ENCODE measurements at places on chromosomes 7 and 10.

DNA sequence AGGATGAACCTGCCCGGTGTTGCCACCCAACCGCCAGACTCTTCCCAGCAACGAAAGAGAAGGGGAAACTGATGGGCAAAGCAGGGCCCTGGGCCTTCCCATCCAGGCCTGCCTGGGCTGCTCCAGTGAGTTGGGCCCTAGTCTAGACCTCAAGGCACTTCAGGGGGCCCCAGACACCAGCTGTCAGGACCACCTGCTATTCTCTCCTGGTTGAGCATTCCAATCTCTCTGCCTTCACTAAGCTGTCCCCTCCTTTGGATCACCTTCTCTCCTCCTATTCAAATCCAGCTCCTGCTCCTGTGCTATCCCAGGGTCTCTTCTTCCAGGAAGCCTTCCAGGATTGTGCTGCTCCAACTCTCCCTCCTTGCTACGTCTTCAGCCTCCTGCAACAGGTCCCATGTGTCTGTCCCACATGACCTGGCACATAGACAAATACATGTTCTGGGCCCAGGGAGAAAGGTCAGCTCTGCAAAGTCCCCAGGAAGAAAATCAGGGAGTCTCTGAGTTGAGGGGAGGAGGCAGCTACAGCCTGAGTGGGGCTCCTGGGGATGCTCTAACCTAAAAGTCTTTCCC, 3.1 kb downstream of the STX1A start:
- DNase-seq: no peak

- no peak for DNase-seq
These were observed 703.0 kb upstream of the NRP1 start for GRCh38 chr10:34037499-34037898.

GRCh38 chr10:80598951-80599350, 61.2 kb downstream of the SH2D4B start:
- no peak for DNase-seq

- no peak for DNase-seq
These were observed 107.8 kb upstream of the CXCL12 start for GRCh38 chr10:44492678-44493077.

DNA sequence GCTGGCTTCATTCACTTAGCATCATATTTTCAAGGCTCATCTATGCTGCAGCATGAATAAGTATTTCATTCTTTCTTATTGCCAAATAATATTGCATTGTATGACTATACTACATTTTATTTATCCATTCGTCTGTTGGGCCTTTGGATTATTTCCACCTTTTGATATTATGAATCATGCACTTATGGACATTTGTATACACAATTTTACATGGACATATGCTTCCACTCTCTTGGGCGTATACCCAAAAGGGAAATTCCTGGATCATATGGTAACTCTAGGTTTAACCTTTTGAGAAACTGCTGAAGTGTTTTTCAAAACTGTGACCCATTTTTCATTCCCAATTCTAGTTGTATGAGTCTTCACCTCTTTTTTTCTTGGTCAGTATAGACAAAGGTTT, 80.3 kb upstream of the GNAI1 start:
- DNase-seq: no peak

DNA sequence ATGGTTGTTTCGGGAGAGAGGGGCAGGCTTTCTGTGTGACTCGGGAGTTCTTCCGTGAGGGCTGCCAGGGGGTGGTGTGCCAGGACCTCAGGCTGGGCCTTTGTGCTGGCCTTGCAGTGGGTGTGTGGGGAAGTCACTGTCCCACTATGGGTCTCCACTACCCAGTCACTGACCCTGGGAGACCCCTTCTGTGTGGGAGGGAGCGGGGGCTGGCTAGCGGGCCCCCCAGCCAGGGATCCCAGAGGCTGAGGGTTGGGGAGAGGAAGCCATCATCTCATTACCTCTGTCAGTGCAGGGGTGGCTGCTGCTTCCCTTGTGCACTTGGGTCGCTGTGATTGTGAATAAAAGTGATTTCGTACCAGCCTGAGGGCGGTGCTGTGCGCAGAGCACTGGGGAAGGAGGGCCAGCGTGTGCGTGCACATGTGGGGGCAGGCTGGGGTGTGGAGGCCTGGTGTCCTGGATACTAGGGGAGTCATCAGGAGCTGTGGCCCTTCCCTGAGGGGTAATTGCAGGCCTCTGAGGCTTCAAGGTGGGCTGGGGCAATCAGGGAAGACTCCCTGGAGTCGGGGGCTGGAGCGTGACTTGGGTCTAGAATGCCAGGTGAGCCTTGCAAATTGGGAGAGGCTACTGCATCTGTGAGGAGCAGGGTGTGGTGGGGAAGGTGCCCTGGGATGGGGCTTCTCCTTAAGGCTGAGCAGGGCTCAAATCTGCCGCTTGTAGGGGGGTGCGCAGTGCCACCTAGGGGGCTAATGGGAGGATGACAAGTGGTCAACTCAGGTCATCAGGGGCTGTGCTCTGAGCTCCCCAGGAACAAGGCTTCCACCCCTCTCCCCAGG, 98.9 kb downstream of the NEURL1 start:
- peak; percentile 9 for DNase-seq

- no peak for DNase-seq
These were observed 82.5 kb downstream of the OAT start for GRCh38 chr10:124336186-124336585.

DNA sequence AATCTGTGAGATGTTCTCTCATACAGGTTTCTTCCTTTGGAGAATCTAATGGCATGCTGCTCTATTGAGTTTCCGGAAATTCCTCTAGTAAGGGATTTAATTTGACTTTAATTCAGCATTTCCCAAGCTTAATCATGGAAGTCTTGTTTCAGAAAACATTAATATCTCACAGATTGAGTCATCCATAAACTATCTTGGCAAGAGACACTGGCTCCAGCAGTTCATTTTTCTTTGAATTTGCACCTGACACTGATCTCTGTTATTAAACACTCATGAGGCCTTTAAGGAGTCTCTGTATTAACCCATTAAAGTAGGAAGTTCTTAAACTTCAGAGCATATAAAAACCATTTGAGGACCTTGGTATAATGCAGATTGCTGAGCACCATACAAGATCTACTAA, 3.6 kb upstream of the ITGB8 start:
- DNase-seq: no peak

- DNase-seq: no peak
These were observed 410.6 kb downstream of the KCNMA1 start for GRCh38 chr10:77226853-77227565.

DNA sequence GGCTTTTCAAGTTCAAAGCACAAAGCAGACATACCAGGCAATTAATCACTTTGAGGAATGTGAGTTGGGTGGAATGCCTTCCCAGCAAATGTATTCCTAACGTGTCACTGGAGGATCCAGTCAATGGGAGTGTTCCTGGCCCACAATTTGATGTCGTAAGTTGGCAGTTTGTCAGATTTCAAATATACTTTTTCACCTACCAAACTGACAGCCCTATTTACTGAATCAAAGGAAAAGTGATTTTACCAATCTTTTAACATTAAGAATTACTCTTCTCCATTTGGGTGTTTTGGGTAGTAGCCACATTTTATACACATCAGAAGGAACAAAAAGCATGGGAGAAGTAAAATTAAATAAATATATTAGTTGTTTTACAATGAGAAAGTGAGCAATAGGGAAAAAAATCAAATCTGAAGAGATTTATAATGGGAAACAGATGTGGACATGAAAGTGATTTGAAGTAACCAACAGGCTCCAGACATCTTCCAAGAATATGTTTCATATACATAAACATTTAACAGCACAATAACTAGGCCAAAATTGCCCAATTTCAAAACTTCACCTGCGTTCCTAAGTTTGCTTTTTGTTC, 222.9 kb downstream of the MTERF1 start:
- DNase-seq: no peak

DNA sequence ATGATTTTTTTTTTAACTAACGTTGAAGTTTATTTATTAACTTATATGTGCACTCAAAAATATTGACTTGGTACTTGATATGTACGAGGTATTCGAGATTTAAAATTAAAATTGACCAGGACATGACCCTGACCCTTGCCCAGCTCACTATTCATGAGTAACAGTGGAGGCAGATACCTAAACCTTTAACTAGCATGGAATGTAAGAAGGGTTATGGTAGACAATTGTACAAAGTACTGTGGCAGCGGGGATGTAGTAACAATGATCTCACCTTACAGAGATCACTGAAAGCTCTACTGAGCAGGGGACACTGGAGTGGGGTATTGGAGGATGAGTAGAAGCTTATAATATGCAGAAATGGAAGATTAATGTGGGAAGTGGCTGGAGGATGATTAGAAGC, 60.8 kb downstream of the ADRA2A start:
- DNase-seq: no peak

- no peak for DNase-seq
These were observed 42.9 kb upstream of the PDZD8 start for GRCh38 chr10:117418121-117418520.

GRCh38 chr7:105101864-105102263, 87.9 kb downstream of the KMT2E start:
- DNase-seq: no peak

DNA sequence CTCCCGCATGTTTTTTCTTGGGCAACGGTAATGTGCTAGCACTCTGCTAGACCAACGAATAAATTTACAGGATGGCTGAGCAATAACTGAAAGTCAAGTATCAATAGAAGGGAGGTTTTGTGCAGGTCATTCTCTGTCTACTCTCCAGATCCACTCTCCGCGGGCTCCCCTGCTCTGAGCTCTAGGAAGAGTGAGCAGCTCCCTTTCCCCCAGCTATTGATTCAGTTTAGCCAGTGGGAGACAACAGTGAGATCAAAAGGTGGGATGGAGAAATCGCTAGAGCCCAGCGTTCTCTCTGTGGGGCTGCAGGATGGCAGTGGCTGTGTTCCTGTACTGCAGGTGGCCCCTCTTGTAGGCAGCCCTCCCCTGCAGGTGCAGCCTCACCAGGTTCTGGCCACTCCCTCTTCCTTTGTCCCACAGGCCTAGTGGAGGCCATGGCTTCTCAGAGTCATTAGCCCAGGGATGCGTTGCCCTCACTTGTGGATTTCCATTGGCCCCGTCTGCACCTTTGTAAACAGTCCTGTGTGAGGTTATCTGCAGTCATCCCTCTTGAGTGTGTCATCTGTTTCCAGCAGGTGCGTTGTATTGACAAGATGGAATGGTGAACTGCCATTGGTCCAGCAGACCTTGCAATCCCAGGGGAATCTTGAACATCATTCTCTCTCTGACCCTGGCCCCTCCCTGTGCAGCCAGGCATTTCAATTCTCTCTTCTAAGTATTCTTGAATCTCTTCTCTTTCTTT, 11.1 kb downstream of the MSRB2 start:
- no peak for DNase-seq

DNA sequence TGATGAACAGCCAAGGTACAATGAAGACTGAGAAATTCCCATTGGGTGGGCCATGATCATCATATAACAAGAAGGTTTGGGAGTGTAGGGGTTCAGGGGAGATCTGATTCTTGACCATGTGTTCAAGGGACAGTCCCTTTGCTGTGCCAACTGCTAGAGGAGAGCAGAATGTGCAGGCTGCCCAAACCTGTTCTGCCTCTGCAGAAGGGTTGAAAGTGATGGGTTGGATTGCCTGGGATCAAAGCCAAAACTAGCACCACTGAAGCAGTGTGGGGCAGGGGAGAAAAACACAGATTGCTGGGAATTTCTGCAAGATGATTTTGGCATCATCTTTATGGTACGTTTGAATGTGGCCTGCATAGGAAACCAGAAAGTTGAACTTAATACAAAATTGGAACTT, 303.9 kb downstream of the OTUD1 start:
- DNase-seq: no peak

- DNase-seq: no peak
These were observed 2.2 kb downstream of the FGFR2 start for GRCh38 chr10:121595806-121596688.

DNA sequence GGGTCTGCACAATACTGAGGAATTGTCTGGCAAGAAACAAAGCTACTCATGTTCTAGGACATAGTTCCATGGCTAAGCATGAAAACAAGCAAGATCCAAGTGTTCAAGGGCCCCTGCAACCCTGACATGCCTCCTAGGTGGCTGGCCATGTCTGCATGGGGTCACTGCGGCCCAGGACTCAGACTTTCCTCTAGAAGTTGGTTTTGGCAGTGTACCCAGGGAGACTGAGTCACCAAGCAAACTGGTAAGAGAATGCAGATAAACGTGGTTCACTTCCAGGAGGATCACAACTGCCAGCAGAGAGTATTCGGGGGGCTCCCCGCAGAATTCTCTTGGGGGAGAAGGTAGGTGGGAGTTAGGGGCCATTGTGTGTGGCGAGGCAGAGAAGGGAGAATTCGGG, 7.4 kb upstream of the PFKFB3 start:
- DNase-seq: no peak

DNA sequence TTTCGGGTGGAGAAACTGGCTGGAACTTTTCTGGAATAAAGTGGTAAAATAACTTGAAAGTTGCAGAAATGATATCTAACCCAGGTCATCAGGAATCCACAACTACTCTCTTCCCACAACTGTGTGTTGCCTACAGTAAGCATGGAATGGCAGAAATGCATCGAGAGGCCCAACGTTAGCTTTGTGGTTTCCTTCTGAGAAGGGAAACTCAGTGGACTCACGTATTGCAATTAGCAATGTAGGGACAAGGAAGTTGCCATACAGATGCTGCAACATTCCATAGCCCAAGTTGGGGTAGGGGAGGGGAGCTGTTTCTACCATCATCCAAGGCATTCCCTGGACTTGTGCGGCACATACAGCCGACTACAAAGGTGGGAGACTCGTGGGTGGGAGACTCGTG, 1.9 kb downstream of the PON1 start:
- DNase-seq: no peak

- DNase-seq: no peak
These were observed 31.5 kb upstream of the SLC13A1 start for GRCh38 chr7:123231021-123232000.

Measured in activated CD4-positive, CD25-positive, alpha-beta regulatory T cell (primary cell).